ENCODE measurements at places on chromosomes 5 and 9.

GRCh38 chr9:37839496-37840461 lies 39.2 kb downstream of the DCAF10 start:
- no peak for DNase-seq

DNA sequence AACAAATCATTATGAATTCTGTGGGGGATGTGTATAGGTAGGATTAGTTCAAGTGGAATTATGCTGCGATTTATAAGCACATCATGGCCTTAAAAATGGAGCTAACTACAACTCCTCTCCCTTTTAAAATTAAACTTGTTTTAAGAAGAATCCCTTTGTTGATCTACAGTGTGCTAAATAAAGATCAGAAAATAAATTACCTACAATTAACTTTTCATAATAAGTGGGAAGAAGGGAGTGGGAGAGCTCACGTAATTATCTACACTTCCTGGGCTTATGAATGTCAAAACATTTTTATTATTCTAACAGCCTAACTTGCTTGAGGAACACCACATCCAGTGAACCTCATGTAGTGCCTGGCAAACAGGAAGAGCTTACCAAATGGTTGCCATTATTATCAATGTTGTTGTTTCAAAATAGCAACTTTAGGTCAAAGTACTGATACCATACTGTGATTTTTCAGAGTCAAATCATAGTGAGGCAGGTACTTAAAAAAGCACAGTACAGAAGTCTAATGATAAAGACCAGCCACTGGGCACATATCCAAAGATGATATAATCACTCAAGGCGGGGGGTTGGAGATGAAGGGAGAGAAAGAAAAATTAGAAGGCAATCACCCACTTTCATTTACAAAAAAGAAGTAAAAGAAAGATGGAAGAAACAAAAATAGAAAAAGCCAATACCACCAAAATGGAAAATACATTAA lies 174.0 kb downstream of the RAPGEF6 start:
- DNase-seq = no peak

- no peak for DNase-seq
Observed at GRCh38 chr9:136961279-136962065, 9.4 kb downstream of the LCN12 start.

DNA sequence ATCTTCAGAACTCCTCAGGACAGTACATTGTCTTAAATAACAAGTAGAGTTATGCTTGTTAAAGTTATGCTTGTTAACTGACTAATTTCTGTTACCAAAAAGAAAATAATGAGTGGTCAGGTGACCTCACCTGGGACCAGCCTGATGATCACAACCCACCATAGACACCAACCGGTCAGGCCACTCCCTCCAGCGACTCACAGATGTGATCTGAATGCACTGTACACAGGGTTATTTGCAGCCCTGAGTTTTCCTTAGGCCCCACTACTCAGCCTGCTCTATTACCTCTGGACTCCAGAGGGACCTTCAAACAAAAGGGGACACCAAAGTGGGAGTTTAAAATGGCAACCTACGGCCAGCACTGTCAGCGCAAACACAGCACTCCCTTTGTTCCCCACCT lies 55.3 kb downstream of the ARSB start:
- no peak for DNase-seq

GRCh38 chr5:181215997-181216989 lies 6.8 kb upstream of the TRIM41 start:
- no peak for DNase-seq

- no peak for DNase-seq
Observed at GRCh38 chr5:52981507-52981906, 7.6 kb upstream of the ITGA2 start.

DNA sequence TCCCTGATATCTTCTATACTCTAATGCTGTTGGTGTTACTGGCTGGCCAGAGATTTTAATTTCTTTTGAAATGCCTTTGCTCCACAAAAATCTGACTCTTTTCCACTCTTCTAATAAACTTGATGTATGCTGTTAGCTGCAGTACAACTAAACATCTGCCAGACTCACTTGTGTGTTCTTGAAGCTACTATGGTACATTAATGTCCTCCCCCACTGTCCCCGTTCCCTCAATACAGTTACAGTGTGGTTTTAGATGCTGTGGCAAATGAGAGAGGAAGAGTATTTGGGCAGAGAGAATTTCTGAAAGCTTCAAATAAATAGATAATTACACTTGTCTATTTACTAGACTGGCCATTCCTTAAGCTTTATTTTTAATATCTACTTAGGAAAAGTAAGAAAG lies 18.3 kb upstream of the ERAP1 start:
- no peak for DNase-seq

GRCh38 chr9:91131433-91131839 lies 230.3 kb downstream of the AUH start:
- DNase-seq = no peak

- no peak for DNase-seq
Observed at GRCh38 chr9:112487799-112488340, 1.2 kb downstream of the KIAA1958 start.

DNA sequence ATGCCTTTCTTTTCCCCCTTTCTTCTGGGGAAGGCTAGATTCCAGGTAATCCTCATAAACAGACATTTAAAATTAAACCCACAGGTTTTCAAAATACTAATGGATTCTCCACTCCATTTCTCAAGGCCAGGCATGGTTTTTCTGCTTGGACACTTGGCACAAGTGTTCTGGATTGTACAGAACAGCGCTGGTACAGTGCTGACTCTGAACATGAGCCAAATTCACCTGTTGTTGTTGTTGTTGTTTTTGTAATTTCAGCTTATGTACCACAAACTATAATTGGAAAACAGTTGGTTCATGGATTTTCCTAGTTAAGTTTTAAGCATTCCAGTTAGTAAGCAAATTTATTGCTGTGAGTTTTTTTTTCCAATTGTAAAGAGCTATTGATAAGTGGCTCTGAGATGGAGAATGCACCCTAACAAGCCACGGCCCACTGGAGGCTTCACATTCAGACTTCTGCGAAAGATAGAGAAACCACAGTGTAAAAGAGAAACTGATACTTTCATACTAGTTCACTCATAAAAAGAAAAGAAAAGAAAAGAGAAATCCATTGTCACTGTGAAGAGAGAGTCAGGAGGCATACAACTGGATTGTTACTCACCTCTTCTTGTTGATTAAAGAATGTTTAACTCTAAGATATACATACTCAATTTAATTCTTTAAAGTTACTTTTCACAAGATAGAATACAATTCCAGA lies 16.2 kb upstream of the ITGA1 start:
- DNase-seq = no peak

DNA sequence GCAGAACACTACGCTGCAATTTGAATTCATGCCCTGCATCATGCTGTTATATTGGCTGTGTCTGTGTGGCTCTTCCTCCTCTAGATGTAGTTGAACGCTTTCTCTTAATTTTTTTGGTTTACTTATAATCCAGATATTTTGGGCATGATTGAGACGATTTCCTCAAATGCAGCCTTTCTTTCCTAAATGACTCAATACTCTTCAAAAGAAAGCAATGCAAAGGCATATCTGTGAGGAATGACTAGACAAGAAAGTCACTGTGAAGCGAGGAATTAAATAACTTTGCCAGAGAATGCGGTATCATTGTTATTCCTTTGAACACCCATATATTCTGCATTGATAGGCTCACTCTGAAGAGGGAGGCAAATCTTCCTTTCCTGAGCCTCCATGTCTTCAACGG lies 152.8 kb downstream of the YIPF5 start:
- no peak for DNase-seq

GRCh38 chr5:14809369-14810155 lies 62.0 kb downstream of the ANKH start:
- DNase-seq = peak; percentile 50

DNA sequence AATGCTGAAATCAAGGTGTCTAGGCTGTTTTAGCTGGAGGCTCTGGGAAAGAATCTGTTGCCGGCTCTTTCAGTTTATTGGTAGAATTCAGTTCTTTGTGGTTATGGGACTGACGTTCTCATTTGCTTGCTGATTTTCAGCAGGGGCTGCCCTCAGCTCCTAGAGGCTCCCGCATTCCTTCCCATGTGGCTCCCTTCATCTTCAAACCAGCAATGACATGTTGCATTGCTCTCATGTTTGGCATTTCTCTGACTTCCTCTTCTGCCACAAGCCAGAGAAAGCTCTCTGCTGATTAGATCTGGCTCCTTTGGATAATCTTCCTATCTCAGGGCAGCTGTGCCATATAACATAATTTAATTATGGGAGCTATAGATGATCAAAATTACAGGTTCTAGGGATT lies 360.3 kb downstream of the LRRC70 start:
- DNase-seq = no peak

DNA sequence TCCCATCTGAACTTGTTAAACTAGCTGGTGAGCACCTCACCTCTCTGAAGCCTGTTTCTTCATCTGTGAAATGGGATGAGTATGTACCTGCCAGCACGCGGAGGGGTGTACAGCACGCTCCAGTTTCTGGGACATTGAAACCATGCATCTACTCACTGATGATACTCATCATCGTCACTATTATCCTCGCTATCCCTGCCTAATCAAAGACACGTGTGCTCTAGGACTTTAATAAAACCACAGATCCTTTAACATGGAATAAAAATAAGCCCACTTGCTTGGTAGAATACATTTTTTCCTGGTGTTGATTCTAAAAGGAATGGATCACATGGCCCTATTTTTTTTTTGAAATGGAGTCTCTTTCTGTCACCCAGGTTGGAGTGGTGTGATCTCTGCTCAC lies 37.3 kb upstream of the POMT1 start:
- DNase-seq = no peak

- DNase-seq = no peak
Observed at GRCh38 chr9:34089311-34089710, 37.2 kb downstream of the DCAF12 start.

DNA sequence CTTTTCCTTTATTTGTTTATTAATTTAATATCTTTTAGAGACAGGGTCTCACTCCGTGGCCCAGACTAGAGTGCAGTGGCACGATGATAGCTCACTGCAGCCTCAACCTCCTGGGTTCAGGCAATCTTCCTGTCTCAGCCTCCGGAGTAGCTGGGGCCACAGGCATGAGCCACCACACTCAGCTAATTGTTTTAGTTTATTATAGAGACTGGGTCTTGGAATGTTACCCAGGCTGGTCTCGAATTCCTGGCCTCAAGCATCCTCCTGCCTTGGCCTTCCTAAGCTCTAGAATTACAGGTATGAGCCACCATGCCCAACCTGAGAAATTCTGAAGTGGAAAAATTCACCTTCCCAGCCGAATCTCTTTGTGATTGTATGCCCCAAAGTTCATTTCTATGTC lies 139.4 kb upstream of the SLC12A2 start:
- no peak for DNase-seq

DNA sequence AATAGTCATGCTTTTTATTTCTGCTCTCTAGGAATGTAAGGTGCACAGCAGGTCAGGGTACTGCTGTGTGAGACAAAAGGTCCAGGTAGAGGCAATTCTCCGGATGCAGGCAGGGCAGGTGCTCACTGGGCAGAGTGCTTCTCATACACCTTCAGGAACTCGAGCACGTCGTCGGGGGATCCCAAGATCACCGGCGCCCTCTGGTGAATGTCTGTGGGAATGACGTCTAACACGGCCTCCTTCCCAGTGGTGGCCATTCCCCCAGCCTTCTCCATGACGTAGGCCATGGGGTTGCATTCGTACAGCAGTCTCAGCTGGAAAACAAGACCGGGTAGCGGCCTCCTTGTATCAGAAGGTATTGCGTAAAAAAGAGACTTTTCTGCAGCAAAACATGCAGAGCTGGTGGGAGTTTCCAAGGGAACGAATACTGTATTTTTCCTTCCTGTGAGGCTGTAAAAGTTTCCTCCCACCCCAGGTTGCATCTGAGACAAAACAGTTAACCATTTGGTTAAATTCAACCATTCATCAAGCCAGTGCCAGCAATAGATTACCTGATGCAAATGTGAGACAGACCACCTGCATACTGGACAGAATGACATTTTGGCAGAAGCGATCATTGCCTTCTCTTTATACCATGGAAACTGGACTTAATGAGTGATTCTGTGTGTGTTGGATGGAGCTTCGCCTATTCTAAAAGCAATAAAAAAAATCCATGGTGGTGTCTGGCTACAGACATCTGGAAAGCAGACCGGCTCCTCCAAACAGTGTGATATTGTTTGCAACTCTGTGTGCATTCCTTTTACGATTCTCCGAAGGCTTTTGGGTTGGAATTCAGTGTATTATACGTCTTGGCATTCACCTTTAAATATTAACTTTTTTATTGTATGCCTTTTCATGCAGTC lies 9.9 kb upstream of the FBP2 start:
- DNase-seq = peak; percentile 10

DNA sequence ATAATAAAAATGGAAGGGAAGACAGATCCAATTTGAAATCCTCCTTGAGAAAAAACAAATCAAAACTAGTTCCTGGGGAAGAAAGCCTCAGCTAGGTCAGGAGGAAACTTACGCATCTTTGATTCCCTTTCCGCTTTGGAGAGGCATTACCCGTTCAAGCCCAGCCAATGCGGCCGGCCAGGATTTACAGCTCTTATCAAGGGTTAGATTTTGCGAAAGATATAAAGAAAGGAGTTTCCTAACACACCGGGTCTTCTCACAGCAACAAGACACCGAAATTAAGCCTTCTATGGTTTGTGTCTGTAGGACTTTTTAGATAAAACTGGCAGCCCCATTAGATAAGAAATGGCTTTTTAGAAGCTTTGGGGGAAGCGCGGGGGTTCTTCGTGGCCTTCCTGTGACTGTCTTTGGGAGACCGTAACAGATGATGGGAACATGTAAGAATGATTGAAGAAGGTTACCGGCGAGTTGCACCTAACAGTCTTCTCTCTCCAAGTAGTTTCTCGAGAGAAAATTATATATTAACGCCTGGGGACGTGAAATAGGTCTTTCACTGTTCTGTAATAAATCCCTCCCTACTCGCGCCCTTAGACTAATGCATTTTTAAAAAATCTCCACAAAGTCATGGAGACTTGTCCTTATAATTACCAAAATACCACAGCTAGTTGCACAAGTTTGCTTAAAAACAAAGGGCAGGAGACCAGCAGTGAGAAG lies 1.3 kb upstream of the ISL1 start:
- no peak for DNase-seq

DNA sequence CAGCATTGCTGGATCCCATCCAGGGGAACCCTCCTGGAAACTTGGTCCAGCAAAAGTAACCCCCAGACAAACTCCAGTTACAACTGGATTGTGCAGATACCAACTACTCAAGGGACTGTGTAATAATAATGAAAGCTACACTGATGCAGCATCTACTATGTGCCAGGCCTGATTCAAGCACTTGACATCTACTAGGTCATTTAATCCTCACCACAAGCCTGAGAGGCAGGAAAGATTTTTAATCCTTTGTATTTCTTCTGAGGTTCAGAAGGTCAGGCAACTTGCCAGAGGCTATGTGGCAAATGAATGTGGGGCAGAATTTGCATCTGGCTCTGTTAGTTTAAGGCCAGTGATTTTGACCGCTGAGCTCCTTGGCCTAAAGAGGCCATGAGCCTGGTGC lies 29.5 kb upstream of the FOXI1 start:
- no peak for DNase-seq
